Stimulated activated CD4-positive, alpha-beta T cell treated with anti-CD3 and anti-CD28 coated beads, Interleukin-4, amount 100 ng/mL, for 1 hour (primary cell): ENCODE measurements at places on chromosomes 6 and 20.

DNA sequence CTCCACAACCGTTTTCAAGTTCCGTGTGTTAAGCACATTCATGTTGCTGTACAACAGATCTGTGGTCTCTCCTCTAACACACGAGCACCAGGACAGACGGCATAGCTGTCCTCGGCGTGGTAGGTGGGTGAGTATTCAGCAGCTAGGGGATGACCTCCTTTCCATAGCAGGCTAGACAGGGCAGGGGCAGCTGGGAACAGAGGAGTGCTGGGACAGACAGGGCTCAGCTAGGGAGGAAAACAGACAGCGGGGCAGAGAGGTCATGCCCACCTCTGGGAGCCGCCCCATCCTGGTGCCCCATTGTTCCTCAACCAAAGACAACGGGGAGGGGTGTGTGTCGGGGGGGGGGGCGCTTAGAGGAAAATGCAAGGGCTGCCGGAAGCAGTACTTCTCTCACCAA, 271.5 kb upstream of the FOXQ1 start:
- no peak for DNase-seq

- no peak for DNase-seq
Observed at GRCh38 chr6:139468178-139468819, 93.9 kb upstream of the CITED2 start.

DNA sequence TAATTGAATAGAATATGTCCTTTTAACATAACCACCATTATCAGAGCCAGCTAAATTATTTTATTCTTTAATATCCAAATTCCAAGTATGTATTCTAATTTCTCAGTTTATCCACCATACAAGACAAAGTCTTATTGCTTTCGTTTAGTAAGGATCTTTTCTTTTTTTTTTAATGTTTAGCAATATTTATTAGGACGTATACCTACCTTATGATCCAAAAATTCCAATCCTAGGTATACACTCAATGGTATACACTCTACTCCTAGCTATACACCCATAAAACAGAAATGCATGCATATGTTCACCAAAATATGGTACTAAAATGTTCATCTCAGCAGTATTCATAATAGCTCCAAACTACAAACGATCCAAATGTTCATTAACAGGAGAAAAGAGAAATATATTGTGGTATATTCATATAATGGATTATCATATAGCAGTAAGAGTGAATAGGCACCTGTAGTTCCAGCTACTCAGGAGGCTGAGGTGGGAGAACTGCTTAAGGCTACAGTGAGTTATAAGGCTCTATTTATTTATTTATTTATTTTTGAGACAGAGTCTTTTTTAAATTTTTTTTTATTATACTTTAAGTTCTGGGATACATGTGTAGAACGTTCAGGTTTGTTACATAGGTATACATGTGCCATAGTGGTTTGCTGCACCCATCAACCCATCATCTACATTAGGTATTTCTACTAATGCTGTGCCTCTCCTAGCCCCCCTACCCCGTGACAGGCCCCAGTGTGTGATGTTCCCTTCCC, 17.3 kb downstream of the TNFAIP3 start:
- no peak for DNase-seq

GRCh38 chr6:52417675-52418111, 2.4 kb upstream of the EFHC1 start:
- no peak for DNase-seq

- DNase-seq, result no peak
Observed at GRCh38 chr20:43825581-43825980, 89.1 kb upstream of the TOX2 start.

GRCh38 chr20:40883097-40883496, 145.5 kb upstream of the TOP1 start:
- no peak for DNase-seq

DNA sequence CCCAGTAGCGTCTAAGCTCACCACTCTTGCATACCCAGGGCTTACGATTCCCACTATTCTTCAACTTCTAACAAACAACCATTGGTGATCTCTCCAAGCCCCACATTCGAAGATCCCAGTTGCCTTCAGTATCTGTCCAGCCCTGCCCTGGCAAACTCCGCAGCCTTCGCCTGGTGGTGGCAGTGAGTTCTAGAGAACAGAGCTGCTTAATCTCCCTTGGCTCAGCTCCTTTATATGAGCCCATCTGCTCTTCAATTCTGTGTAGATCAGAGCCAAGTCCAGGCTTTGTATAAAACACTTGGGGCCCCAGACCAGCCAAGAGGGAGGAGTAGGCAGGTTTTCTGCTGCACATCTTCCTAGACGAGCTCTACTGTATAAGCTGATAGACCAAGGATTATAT, 193.3 kb downstream of the PHACTR1 start:
- no peak for DNase-seq

DNA sequence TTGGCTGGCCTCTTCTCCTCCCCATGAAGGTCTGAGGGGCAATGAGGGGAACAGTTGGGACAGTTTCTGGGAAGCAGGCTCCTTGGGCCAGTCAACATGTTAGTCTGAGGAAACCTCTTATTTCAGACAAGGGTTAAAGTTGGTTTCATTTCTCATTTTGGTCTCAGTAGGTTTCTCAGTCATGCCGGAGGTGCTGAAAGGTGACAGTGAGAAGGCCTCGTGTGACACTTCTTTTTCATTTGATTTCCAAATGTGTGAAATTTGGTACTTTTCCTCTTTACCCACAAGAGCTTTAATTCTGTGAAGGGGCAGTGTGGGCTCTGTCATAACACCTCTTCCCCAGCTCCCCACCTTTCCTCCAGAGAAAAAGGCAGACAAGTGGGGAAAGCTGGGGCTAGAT, 7.5 kb upstream of the GLP1R start:
- DNase-seq, result no peak

DNA sequence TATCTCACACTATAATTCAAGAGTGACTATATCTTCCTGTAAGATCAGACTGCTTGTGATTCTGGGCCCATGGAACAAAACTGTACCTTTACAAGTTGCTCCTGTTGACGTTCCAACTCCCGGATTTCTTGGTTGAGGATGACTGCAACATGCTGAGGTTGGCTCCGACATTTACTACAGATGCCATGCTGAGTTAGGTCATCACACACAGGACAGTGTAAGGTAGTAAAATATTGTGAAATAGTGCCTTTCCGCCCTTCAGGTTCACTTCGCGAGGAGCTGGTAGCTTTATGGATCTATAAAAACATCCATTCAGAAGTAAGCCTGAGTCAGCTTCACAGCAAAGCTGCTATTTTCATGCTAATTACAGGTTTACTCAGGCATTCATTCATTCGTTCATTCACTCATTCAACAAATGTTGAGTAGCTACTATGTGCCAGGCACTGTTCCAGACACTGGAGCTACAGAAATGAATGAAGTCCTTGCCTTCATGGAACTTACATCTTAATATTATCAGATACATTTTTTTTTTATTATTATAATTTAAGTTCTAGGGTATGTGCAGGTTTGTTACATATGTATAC, 175.7 kb downstream of the REV3L start:
- no peak for DNase-seq

DNA sequence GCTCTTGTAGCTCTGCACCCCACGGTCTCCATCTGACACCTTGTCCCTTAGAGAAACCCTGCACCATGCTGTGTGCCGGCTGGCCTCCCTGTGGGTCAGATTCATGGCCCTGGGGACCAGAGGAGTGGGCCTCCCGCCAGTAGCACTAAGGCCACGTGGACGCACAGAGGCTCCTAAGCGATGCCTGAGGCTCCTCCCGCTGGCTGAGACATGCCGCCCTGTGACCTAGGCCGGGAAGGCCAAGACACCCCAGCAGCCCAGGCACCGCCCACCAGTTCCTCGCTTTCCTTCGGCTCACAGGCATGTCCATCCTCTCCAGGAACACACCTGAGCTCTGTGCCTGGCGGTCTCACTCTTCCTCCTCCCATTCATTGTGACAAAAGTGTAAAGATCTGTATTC, 311.0 kb downstream of the THBS2 start:
- DNase-seq, result no peak

GRCh38 chr6:132412656-132413498, 11.6 kb upstream of the MOXD1 start:
- no peak for DNase-seq

DNA sequence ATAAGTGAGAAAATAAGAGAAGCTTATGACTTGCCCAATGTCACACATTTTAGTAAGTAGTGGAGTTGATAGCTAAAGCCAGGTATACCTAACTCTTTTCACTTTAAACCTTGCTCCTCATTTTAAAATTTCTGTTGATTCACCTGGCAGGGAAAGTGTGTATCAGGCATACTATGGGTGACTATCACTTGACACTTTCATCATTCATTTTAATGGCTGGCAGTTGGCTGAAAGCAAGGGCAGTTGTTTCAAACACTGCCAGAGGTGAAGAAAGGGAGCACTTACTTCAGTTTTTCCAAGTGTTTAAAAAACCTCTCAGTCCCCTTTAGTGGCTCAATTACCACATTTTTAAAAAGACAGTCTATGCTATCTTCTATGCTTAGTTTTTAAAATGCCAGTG, 78.2 kb upstream of the EMILIN3 start:
- no peak for DNase-seq

DNA sequence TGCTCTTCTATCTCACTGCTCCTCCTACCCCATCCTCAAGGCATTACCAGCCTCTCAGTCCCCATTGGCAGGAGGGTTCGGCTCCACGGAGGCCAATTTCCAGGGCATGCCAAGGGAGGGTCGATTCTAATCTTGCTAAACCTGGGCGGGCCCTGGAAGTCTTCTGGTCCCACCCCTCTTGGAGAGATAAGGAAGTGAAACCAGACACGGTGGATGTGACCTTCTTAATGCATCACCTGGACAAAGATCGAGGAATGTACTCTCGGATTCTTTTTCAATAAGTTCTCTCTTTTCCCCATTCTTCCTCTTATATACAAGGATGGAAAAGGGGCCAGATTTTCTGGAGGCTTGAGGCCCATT, 112.2 kb upstream of the ARMC2 start:
- no peak for DNase-seq

GRCh38 chr20:36573798-36574365, 485 bp downstream of the TGIF2 start:
- DNase-seq, result peak; percentile 50

- DNase-seq, result no peak
Observed at GRCh38 chr20:57469418-57470211, 55.3 kb downstream of the CTCFL start.

- DNase-seq, result no peak
Observed at GRCh38 chr6:142409794-142410193, 108.0 kb downstream of the ADGRG6 start.

DNA sequence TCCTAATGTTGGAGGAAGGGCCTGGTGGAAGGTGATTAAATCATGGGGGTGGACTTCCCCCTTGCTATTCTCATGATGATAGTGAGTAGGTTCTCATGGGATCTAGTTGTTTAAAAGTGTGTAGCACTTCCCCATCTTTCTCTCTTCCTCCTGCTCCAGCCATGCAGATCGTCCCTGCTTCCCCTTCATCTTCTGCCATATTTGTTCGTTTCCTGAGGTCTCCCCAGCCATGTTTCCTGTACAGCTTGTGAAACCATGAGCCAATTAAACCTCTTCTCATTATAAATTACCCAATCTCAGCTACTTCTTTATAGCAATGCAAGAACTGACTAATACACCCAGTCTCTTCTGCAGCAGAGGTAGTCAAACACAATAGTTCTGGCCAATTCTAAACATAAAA, 5.4 kb downstream of the EPM2A start:
- no peak for DNase-seq

DNA sequence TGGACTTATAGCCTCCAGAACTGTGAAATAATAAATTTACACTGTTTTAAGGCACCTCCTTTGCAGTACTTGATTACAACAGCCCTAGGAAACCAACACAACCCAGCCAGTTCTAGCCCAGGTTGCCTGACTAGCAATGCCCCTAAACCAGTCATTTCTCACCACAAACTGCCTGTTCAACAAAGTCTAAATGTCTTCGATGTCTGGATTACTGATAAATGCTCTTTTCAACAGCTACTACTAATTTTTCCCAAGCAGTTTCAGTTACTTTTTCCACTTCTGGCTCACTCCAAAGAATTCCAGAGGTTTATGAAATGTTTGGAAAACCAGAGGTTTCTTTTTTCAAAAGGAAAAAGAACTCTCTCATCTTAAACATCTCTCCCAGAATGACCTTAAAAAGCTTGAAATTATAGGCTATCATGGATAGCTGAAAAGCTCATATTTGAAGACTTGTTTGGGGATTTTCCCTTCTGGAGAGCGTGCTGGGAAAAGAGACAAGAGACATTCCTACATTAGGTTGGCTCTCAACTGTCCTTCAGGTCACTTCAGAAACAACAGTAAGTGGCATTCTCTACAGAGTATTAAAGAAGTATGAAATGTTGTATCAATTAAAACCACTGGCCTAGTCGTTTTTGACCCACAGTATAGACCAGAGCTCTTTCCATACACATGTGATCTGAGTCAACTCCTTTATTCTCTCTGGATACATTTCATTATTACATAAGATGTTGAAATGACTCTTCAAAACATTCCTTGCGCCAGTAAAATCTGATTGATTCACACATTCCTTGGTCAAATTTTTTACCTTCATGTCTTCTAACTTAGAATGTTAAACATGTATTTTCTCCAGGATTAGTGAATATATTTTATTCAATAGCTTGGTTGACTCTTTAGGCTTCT, 265.9 kb downstream of the COL12A1 start:
- no peak for DNase-seq

DNA sequence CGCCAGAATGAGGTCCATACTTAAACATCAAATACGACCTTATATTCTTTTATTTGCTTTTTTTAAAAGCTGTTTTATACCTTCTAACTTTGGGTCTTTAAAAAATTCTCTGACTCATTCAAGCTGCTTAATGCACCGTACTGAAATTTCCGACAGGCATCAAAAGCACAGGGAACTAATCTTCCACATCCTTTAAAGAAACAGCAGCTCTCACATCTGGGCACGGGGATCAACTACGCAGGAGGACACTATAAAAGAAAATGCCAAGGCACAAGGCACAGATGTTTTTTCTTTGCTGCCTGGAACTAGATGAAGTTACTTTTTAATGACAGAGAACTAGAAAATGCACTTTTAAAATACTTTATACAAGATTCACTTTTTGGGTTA, 112.4 kb upstream of the ARG1 start:
- no peak for DNase-seq
